Activated naive CD4-positive, alpha-beta T cell treated with anti-CD3 and anti-CD28 coated beads, Interleukin-2, amount 50 U/mL, for 16 hours (primary cell): ENCODE measurements at places on chromosomes 12 and 14.

GRCh38 chr12:42421844-42422779 is 96.1 kb downstream of the PPHLN1 start:
- DNase-seq, result no peak

GRCh38 chr12:88067301-88067700 is 38.1 kb upstream of the C12orf50 start:
- DNase-seq, result no peak

GRCh38 chr12:62976110-62976662 is 41.2 kb upstream of the PPM1H start:
- DNase-seq, result no peak

DNA sequence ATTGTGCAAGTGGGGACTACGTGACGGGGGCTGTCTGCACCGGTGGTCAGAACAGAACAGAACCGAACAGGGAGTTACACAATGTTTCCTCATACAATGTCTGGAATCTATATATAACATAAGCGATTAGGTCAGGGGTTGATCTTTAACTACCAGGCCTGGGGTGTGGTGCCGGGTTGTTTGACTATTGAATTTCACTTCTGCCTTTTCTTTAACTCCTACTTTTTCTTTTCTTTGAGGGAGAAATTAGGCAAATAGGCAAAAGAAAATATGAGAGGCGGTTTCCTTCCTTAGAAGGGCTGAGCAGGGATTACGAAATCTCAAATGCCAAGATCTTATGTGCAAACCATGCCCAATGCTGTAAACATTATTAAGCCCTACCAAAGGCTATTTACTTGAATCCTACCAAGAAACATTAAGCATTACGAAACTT is 140.3 kb downstream of the SLC38A6 start:
- no peak for DNase-seq

- no peak for DNase-seq
Measured at GRCh38 chr14:103315351-103315911, 18.6 kb upstream of the EIF5 start.

GRCh38 chr14:67722293-67722692 is 20.6 kb downstream of the RDH12 start:
- no peak for DNase-seq

GRCh38 chr12:56954057-56954957 is 3.1 kb downstream of the RDH16 start:
- no peak for DNase-seq

- no peak for DNase-seq
Measured at GRCh38 chr14:94498215-94498614, 11.1 kb downstream of the SERPINA12 start.

DNA sequence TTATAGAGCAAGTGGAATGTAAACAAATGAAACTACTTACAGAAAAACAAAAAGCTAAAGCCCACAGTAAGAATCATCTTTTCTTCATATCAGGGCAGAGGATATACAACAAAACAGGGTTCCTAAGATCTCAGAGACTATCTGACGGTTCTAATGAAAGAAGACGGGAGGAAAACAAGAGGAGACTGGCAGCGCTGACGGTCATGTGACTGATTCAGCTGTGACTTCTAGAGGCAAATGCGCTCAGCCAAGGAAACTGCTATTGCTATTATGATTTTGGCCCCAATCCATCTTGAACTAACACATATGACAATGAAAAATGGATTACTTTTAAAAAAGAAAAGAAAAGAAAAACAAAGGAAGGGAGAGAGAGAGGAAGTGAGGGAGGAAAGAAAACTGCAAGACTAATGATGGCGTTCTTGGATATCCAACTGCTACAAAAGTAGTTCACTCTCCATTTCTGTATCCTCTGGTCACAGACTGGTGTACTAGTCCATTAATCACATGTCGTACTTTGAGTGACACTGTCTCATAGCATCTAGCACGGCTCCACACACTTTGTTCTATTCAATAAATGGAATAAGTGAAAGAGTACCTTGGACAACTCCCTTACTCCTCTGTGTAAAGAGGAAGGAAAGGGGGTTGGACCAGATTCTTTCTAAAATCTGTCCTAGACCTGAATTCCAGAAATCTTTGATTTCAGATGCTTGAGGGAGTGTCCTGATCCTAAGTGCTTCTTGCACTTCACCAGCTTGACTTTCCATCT is 119.3 kb downstream of the DAD1 start:
- DNase-seq, result no peak

DNA sequence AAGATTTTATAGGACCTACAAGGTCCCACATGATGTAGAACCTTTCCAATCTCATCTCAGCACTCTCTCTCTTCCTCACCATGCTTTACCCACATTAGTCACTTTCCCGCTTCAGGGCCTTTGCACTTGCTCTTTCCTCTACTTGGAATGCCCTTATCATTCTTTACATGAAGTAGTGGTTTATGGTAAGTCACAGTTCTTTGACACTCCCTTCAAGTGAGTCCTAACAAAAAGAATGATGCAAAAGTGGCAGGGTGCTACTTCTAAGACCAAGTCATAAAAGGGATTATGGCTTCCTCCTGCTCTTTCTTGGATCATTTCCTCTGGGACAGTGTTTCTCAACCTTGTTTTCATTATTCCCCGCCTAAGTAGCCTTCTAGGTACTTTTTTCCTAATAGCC is 13.1 kb downstream of the TMBIM4 start:
- DNase-seq, result no peak

GRCh38 chr14:65027127-65027799 is 40.6 kb downstream of the FNTB start:
- no peak for DNase-seq

DNA sequence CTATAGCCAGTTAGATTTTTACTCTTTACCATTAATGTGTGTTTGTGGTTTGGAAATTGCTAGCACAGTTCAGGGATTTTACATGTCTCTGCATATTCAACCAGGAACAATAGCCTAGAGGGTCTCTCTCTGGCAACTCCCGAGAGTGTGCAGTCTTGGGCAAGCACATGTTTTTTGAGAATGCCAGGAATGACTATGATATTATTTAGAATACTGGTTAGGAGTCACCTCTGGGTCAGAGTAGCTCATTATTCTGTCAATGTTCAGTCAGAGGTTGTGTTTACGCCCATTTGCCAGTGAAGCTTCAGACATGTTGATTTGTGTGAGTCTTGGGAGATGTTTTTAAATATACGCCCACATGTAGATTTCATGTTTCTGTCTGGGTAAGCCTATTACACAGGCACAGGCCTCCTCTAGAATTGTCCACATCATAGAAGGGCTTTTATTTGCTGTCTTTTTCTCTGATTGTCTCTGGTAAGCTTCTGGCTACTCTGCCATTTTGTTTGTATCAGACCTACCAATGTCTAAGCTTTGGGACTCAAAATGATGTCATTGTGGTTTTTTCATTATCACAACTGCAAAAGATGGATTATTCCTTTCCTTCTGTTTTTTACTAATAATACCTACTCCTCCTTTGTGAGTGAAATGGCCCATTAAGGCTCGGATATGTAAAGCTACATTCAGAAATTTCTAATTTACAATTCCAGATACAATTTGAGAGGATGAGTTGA is 203.1 kb upstream of the PPFIA2 start:
- DNase-seq, result no peak

DNA sequence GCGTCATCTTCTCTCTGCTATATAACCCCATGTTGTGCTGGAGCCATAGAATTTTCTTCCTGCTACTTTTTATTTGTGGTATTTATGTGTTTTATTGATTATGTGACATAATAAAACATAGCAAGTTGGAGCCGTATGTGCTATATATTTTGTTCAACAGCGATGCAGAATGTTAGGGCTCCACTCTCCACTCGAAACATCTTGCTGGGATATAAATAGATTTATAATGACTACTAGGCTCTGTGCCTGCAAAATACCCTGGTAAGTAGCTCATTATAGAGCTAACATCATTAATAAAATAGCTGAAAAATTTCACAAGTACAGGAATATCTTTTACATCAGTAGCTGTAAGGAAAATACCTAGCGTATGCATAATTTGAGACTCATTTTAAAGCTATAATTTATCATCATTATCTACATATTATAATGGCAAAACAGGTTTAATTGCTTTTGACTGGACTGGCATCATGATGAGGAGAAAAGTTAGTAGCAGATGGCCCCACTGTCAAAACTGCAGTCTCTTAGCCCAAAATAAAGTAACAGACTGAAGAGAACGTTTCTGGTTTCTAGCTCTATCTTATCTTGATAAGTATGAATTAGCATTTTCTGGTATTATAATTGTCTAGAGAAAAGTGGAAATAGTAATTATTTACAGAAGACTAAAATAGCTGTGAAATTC is 263.0 kb downstream of the NEDD1 start:
- DNase-seq, result no peak

GRCh38 chr14:99188731-99189191 is 83.2 kb downstream of the BCL11B start:
- peak; percentile 53 for DNase-seq
